ENCODE measurements at places on chromosomes 4 and X.

DNA sequence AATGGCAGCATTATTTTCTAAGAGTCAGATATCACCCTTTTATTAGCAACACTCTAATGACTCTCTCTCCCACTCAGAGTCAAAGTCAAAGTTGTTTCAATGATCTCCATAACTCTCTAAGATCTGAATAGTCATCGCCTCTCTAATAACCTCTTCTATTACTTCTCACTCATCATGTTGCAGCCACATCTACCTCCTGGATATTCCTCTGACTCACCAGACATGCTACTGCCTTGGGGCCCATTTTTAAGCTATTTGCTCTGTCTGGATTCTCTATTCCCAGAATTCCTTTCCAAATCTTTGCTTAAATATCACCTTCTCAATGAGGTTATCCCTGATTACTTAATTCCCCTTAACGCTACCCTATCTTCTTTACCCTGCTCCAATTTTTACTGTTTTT is 391.8 kb upstream of the MAGEB16 start:
- no peak for DNase-seq

DNA sequence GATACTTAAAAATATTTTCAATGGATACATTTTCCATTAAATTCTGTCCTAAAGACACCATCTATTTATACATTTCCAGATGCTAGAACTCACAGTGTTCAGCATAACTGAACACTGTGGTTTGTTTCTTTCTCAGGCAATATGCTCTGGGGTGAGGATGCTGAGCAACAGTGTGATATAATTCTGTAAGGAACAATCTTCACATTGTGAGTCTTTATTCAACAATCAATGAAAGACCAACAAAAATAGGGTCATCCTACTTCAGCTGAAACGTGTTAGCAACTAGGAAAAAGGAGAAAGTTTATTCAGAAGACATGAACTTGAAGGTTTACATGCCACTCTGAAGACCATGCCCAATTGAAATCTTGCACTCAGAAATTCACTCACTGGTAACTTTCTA is 284.8 kb downstream of the UNC5C start:
- no peak for DNase-seq

- DNase-seq = no peak
Observed at GRCh38 chrX:12975991-12976558, 1.2 kb downstream of the TMSB4X start.

DNA sequence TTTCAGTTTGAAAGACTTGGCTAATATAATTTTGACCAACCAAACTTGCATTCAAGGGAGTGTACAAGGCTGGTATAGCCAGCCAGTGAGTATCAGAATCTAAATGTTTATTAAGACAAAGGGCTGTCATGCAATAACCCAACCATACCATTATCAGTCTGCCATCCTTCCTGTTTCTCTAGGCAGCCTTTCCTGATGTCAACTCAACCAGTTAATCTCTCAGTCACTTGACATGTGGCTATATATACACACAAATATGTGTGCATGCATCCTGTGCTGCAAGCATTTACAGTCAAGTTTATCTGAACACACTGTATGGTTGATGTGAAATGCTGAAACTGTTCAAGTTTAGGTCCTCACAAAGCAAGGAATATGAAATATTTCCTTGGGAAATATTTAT is 17.2 kb downstream of the BTK start:
- DNase-seq = no peak

- DNase-seq = no peak
Observed at GRCh38 chr4:150145946-150146340, 67.7 kb downstream of the DCLK2 start.

GRCh38 chrX:45992402-45993123 is 552.7 kb downstream of the ZNF674 start:
- DNase-seq = no peak

DNA sequence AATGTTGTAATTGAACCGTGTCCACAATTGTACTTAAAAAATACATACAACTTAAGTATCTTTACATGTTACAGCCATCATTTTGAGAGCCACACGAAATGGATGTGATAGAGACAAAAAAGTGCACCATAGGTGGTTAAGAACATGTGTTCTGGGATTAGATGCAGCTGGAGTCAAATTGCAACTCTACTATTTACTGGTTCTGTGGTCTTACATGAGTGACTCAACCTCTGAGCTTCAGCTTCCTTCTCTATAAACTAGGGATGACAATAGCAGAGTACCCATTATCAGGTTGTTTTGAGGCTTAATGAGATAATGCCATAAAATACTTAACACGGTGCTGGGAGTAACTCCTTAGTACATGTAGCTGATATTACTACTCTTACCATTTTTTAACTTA is 130.4 kb downstream of the IDS start:
- DNase-seq = no peak

GRCh38 chr4:53586121-53586816 is 5.0 kb downstream of the LNX1 start:
- no peak for DNase-seq

DNA sequence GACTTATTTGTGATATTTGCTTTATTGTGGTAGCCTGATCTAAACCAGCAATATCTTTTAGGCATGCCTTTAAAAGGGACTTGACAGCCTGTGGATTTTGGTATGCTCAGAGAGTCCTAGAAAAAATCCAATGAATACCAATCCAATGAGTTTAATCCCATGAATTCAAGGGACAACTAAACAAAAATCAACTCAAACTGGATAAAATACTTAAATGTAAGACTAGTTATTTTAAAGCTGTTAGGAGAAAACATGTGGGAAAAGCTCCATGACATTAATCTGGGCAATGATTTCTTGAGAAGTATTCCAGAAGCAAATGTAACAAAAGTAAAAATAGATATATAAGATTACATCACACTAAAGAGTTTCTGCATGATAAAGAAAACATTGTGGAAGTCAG is 711.5 kb upstream of the PITX2 start:
- DNase-seq = no peak

DNA sequence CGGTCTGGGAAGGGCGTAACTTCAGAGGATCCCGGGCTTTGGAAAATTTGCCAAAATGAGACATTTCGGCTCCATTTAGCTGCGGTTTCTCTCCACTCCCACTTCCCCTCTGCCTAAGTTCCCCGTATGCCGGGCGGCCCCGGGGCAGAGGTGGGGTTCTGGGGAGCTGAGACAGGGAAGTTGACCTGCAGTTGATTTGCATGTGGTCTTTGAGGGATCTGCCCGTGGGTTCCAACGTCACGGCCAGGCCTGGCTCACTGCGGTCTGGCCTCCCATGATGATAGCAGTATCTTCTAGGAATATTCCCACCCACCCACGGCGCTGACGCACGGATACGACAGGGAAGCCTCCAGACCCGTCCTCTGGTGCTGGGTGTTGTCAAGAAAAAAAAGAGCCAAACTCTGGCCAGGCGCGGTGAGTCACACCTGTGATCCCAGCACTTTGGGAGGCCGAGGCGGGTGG is 27.3 kb upstream of the CRLF2 start:
- DNase-seq = no peak

- DNase-seq = no peak
Observed at GRCh38 chr4:103591841-103592240, 127.9 kb downstream of the TACR3 start.

DNA sequence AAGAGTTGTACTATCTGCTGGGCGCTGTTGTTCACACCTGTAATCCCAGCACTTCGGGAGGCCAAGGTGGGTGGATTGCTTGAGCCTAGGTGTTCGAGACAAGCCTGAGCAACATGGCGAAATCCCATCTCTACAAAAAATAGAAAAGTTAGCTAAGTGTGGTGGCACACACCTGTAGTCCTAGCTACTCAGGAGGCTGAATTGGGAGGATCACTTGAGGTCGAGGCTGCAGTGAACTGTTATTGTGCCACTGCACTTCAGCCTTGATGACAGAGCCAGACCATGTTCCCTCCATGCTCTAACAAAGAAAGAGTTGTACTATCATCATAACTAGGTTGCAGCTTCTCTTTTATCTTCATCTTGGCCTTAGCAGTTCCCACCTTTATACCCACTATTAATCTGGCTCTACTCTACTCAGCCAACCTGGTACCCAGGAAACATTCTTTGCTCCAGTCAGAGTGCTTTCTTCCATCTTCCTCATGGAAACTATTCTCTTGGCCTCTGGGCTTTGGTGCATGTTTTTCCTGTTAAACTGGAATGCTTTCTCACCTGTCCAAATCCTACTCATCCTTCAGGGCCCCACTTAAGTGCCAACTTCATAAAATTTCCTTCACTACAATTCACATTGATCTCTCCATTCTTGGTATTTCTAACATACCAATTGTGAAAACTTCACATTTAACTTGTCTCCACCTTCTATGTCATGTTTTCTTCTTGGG is 18.2 kb downstream of the FABP2 start:
- DNase-seq = no peak

DNA sequence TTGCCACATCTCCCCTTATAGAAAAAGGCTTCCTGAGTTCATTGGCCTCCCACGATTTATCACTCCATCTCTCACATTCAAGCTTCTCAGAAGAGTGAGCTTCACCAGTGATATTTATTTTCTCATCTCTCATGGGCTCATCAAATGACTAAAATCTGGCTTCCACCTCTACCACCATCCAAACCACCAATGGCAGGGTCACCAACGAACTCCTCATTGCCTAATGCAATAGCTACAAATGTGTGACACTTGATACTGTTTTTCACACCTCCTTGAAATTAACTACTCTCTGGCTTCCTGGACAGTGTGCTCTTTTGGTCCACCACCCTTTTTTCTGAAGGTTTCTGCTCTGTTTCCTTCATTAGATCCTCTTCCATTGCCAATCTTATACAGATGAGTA is 129.0 kb downstream of the SH2D1A start:
- no peak for DNase-seq

- no peak for DNase-seq
Observed at GRCh38 chr4:38923746-38924145, 56.1 kb downstream of the FAM114A1 start.

DNA sequence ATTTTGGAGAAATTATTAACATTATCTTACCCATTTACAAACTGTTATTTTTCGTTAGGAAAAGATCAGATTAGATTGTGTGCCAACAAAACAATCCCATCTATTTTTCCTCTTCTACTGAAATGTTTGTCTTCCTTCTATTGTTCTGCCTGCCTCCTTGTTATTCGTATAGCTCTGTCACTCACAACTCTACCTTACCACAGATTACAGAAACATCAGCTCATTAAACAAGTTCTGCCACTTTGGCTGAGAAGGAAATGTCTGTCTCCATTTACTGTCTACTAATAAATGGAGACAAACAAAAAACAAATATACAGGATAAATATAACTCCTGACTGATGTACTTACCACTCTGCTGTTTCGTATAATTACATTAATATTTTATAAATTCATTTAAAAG is 211.4 kb downstream of the ENOX2 start:
- DNase-seq = no peak

DNA sequence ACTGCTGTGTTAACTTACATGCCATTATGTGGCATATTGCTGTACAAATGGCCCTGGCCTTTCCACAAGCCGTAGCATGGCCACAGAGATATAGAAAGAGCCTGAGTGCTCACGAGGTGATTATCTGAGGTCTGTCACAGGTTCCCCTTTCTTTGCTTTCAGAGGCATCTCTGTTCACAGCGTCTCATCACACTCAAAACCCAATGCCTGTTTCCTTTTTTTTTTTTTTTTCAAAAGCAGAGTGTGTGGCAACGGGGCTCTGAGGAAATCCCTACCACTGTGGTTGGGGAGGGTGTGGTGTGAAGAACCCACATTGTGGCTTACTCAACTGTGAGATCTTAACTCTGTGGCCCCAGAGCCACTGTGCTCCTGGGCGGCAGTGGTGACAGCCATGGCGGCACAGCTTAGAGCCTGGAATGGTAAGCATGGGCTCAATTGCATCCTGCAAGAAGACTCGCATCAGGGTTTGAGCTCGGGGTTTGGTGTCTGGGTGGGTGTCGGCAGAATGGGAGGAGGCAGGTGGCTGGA is 30.8 kb downstream of the RTL5 start:
- DNase-seq = no peak

- DNase-seq = no peak
Observed at GRCh38 chr4:48967631-48968030, 18.4 kb upstream of the CWH43 start.

DNA sequence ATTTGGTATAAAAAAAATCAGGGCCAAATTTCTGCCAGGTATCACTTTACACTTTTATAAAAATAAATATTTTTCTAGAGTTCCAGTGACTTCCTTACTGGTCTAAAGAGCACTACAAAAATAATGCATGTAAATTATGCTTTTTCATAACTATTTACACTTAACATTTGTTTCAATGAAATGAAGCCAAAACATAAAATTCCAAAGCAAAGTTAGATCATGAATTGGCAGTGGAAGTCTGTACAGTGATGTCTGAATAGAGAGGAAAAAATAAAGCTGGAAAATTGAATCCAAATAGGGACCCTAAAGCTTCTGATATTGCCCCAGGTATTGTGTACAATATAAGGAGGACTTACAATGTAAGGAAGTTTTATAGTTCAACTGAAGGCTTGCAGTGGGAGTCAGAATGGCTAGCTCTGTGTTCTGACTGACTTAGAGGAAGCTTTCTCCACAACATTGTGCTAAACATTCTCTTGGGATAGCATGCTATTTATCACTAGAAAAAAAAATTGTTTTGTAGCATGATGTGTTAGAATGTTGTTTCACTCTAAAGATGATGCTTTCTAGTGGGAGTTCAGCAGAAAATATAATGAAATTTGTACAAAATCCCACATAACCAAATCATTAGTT is 288.2 kb upstream of the UGT8 start:
- no peak for DNase-seq

DNA sequence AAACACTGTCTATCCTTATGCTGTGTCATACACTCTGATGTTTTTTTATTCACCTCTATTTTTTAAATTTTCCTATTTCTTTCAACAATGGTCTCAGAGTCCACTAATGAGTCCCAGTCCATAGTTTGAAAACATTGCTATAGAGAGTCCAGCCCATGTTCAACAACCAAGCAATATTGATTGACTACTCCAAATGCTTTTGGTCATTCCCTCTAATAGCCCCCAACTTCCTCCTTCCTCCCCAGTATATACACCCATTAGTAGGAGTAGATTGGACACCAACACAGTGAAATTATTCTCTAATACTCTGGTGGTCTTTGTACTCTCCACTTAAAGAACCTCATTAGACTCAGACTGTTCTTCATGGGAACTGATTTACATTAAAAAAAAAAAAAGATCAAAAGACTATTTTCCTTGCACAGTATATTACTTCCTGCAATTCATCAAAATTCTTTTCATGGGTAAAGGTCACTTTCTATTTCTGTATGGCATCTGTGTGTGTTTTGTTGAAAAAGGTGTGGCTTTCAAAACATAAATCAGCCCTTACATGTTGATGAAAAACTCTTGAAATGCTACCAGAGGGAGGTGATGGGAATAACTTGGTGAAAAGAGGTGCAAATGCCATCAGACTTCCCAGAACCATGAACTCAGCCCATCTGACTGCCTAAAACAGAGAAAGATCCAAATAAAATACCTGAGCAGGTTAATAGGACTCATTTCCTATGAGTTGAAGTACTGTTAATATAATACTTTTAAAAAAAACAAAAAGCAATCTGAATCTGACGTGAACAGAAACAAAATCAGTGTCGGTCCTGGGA is 250.3 kb upstream of the KLF3 start:
- DNase-seq = no peak

- DNase-seq = no peak
Observed at GRCh38 chrX:9476810-9477575, 12.1 kb downstream of the TBL1X start.

GRCh38 chr4:36237366-36238313 is 6.7 kb downstream of the ARAP2 start:
- DNase-seq = no peak

GRCh38 chr4:4689694-4690440 is 148.0 kb upstream of the STX18 start:
- DNase-seq = no peak

- DNase-seq = no peak
Observed at GRCh38 chr4:38060829-38061431, 100.7 kb downstream of the PTTG2 start.
